ENCODE measurements at places on chromosomes 4 and X.

- peak; percentile 6 for DNase-seq
These were observed 83.4 kb upstream of the MID1IP1 start for GRCh38 chrX:38717871-38718270.

DNA sequence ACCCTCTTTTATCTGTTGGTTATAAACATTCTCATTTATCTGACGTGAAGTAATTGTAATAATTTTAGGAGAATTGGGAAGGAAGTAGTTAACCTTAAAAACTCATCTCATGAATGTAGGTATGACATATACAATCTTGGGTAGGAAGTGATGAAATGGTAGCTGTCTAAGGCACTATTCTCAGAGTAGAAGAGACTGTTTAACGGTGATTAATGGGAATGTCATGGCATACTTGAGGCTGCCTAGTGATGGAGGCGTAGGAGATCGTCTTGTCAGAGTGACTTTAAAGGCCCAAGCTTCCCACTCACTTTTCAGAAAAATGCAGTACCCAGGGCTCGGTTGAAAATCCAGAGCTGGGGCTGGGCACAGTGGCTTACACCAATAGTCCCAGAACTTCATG lies 19.4 kb upstream of the AGA start:
- DNase-seq = peak; percentile 38

- no peak for DNase-seq
These were observed 517.8 kb upstream of the IGFBP7 start for GRCh38 chr4:57628004-57628403.

GRCh38 chrX:10660171-10660570 lies 39.8 kb upstream of the MID1 start:
- no peak for DNase-seq

DNA sequence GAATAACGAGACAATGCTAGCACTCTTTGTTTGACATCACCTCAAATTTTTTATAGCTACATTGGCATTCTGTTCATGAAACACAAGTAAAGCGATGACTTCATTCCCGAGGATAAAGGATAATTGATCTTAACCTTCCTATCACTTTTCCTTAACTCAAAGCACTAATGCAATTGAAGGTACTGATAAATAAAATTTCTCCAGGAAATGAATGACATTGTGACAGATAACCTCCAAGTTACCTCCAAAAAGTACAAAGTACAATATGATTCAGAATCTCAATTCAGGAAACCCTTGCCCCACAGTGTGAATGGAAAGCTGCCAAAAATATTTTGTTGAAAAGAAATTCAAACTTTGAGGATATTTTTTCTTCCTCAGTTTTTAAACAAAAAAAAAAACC lies 1.8 kb downstream of the PRSS12 start:
- DNase-seq = no peak

- DNase-seq = peak; percentile 89
These were observed 815 bp downstream of the FAM53A start for GRCh38 chr4:1683261-1683735.

- DNase-seq = no peak
These were observed 766.1 kb downstream of the KCTD8 start for GRCh38 chr4:43682551-43682950.

DNA sequence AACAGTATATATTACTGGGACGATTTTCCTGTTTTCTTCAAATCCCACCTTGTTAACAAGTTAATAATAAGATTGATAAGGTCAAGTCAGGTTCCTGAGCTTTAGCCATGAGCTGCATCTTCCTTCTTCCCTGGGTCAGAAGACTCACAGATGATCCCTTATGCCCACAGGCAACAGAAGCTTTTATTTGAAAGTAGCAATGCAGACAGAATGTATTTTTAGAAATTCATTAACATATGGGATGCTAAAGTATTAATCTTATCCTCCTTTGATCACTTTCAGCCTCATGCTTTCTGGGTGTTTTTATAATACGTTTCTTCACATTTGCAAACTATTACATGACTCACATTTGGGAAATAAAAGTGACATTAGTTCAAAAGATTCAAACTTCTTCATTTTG lies 42.0 kb upstream of the MXRA5 start:
- DNase-seq = no peak

- DNase-seq = no peak
These were observed 36.5 kb downstream of the EFNB1 start for GRCh38 chrX:68865300-68865699.

DNA sequence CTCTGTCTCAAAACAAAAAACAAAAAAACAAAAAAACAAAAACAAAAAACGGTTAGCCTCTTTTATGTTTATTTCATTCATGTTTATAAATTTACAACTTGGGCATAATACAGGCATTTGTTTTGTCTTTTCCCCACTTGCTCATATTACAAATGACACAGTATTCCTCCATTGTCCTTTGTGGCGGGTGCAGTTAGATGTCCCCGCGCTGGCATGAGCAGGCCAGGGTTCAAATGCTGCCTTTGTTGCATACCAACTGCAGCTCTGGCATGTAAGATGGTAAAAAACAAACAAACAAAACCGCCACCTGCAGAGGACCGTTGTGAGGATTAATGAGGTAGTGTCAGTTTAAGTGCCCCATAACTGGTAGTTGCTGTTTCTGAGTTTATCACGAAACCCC lies 16.1 kb upstream of the HPF1 start:
- DNase-seq = no peak

DNA sequence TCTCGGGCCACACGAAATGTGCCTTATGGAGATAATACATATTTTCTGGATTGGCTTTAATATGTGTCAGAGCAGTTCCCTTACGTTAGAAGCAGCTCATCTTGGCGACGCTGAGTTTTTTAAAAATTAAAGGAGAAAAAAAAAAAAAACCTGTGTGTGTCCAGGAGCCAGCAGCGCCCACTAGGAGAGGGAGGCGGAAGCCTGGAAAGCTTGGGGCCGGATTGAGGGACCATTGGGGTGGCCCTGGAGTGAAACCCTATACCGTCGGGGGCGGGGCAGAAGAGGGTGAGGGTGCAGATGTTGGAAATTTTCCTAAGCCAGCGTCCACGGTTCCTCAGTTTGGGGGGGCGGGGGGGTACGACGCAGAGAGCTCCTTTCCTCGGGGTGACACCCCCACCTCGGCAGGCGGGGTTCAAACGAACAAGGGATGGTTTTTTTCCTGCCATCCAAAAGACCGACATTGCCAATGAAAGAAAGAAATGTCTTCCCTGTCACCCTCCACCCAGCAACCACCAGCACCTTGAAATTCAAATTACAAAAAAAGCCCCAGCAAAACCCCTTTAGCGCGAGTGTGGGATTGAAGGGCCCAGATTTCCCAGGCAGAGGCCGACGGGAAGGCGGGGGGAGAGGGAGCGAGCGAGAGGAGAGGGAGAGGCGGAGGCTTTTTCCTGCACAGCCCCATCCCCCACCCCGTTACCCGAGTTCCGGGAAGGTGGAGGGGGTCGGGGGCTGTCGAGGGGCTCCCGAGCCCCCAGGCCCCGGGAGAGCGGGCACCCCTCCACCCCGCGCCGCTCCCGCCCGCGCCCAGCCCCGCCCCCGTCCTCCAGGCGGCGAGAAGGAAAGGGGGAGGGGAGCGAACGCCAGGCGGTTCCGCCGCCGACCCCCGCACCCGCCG lies 859 bp downstream of the SMARCA1 start:
- peak; percentile 67 for DNase-seq

GRCh38 chr4:145186729-145187128 lies 6.3 kb upstream of the OTUD4 start:
- DNase-seq = no peak

- no peak for DNase-seq
These were observed 276.4 kb downstream of the IL15 start for GRCh38 chr4:141912831-141913230.

DNA sequence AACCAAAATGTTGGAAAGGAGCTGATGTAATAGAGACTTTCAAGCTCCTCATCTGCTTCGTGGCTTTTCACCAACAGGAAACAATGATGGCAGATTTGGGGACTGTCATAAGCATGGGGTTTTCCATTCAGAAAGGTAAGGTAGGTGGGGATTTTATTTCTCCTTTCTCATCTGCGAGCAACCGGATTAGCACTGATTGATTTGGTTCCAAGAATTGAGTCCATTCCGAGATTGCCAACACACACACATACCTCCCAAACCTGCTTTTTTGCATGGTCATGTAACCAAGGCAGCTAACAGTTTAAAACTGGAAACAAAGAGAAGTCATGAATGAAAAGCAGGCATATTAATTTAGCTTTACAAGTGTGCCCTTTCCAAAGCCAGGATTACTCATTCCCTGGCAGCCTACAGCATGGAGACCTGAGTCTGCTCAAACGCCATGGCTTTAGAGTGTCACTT lies 63.0 kb upstream of the LNX1 start:
- peak; percentile 28 for DNase-seq

DNA sequence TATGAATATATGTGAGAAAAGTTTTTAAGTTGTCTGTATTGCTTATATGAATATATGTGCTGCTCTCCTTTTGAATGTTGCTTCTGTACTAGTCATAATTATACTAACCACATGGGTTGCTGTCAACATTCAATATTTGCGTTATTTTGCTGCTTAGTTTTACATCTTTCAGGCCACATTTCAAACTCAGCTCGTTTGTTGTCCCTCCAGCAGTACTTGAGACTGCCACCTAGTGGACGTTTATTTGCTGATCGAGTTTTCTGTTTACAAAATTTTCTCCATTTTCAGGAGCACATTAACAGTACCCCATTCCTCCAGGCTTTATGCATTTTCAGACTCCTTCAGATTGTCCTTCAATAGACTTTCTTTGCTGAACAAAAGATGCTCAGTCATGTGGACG lies 75.8 kb downstream of the NUDT11 start:
- peak; percentile 32 for DNase-seq

DNA sequence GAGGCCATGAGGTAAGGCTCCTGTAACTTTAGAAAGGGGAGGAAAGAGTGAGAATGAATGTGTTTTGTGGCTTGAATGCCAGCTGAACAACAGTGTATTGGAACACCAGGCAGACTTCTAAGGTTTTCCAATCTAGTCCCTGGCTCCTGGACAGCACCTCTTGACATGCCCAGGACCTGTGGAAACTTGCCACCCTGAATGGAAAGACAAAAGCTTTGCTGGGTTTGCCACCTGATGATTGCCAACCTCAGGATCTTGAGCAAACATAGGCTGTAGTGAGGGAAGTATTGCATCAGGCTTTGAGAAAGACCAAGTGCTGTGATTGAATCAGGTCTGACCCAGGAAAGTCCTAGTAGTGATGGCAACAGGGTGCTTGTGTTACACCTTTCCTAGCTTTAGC lies 1393.1 kb upstream of the DIAPH2 start:
- no peak for DNase-seq

DNA sequence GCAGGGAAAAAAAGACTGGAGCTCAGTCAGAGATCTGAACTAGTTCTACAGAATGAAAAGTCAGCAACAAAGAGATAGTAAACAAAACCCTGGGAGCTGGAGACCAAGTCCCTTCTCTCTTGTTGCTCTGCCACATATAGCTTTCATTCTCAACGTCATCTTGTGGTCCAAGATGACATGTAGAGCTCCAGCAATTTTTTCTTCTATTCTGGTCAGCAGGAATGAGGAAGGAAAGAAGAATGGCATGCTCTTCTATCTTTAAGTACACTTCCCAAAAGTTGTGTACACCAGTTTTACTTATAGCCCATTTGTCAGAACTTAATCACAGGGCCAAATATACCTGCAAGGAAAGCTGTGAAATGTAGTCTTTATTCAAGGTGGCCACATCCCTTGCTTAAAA lies 45.6 kb downstream of the RAP2C start:
- peak; percentile 1 for DNase-seq

- DNase-seq = peak; percentile 89
These were observed 123.5 kb upstream of the BMPR1B start for GRCh38 chr4:94634271-94634670.

GRCh38 chrX:10110984-10111363 lies 45.8 kb upstream of the CLCN4 start:
- DNase-seq = no peak

- peak; percentile 11 for DNase-seq
These were observed 128.0 kb downstream of the SNCA start for GRCh38 chr4:89708903-89709421.

DNA sequence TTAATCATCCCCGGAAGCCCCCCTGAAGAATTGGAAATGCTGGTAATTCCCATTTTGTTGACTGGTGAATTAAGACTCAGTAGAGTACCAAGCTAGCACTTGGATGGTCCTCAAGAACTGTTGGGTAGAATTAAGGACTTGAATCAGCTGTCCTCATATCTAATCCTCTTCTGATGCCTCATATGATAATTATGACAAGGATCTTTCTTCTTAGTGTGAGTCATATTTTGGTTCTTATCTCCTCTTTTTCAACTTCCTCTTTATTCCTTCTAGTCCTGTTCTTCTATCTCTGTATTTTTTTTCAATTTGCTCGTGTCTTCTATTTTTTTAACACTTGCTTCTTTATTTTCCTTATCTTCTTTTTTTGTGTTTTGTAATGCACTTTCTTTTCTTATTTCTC lies 206.3 kb upstream of the ANXA3 start:
- no peak for DNase-seq

- DNase-seq = peak; percentile 77
These were observed 17.4 kb upstream of the TMEM184C start for GRCh38 chr4:147599769-147600168.

- DNase-seq = no peak
These were observed 62.1 kb downstream of the GEMIN8 start for GRCh38 chrX:13967636-13968035.

GRCh38 chr4:8919651-8920288 lies 48.1 kb upstream of the HMX1 start:
- DNase-seq = no peak

DNA sequence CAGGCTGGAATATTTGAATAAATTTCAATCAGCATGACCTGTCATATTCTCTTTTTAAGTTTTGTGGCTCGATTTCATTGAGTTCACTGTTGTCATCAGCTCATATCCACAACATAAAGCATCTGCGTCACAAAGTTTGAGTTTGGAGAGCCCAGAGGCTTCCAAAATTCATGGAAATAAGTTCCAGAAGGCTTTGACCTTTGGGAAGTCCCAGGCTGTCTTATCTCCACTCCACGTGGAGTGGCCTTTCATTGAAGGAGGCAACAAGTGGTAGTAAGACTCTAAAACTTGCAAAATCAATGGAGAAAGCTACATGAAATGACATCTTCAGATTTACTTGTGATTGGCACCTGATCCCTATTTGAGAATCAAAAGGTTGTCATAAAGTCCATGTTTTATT lies 54.1 kb upstream of the UNC5C start:
- no peak for DNase-seq

- no peak for DNase-seq
These were observed 640.1 kb upstream of the AADAT start for GRCh38 chr4:170729897-170730296.

- DNase-seq = no peak
These were observed 61.4 kb upstream of the LGI2 start for GRCh38 chr4:25092139-25092538.

DNA sequence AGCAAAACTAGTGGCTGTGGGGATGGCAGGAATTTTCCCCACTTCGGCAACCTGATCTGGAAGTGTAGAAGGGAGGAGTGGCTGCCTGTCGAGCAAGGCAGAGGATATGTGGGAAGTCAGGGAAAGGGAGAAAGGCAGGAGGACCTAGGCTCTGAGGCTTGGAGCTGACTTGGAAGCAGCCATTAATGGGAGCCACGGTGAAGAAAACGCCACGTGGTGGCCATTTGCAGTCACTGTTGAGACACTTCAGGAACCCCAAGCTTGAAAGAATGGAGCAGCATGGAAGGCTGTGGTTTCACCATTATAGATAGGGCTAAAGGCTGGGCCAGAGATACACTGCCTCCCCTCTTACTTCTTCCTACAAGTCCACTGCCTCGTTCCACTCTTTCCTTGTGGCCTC lies 41.8 kb upstream of the MAML3 start:
- no peak for DNase-seq
